ENCODE measurements at places on chromosomes 2 and 18. TPM values are rescaled to one million over a fixed set of nuclear protein-coding genes. Genes with fewer than 3 reads are reported as not detected.
A peak's percentile ranks its signal among the peaks of the same experiment; 100 is the strongest.

GRCh38 chr18:2898186-2898640 is 51.4 kb downstream of the EMILIN2 start:
- no peak for DNase-seq

DNA sequence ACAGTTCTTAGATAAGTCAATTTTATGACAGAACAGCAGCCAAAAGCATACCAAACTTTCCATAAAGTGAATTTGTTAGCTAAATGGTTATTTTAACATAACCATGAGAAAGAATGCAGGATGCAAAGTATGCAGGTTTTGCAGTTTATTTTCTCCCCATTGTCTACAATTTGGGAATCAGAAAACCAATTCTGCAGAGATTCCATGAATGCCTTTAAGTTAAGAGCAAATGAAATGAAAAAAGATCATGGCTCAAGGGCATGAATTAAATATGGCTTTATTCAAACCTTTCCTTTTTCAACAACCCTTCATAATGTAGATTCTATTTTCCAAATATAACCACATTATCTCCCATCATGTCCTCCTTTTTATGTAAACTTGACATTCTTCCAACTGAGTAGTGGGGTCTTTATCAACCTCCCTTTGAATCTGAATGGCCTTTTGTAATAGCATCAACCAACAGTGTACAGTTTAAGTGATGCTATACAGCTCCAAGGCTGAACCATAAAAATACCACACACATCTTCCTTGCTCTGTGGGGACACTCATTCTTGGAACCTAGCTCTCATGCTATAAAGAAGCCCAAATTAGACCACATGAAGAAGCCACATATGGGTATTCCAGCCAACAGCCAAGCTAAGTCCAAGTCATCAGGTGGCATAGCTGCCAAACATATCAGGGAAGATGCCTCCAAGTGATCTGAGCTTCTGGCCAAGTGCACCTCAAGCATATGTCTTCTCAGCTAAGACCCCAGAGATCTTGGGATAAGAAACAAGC is 49.8 kb downstream of the PIAS2 start:
- no peak for DNase-seq

DNA sequence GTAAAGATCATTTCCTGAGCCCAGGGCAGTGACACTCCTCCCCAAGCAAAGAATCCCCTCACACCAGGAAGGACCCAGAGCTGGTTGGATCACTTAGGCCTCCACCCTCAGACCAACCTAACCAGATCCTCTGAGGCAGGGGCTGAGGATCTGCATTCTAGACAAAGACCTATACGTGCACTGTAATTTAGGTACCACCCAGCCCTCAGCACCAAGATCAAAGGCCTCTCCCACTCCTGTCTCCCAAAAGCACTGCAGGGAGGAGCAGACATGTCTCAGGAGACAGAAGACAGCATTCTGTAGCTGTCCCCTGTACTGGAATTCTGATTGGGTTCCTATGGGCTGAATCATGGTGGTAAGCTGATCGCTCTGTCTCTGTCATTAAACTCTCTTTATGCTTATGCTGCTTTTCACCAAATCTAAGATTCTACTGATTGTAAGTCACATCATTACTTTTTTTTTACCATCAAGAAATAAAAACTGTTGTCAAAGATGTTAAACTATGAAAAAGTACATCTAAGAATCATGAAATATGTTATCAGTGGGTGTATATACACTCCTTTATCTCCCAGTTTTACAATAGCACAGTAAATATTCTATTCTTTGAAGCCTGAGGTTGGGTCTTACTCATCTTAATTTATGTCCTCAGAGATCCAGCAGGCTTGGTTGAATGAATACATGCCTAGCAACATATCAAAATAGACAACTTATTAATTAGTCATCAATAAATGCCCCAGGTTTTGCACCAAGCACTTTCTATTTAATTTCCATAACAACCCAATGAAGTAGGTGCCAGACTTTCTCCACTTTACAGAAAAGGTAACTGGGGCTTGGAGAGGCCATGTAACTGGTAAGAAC is 28.3 kb downstream of the MCFD2 start:
- no peak for DNase-seq

GRCh38 chr2:178111743-178112142 is 494 bp upstream of the RBM45 start:
- DNase-seq = no peak

GRCh38 chr2:213238753-213239495 is 45.3 kb upstream of the SPAG16 start:
- DNase-seq = no peak

GRCh38 chr18:22550861-22551260 is 133.1 kb upstream of the CTAGE1 start:
- no peak for DNase-seq

- DNase-seq = peak; percentile 72
These were observed 18.8 kb downstream of the TEX44 start for GRCh38 chr2:231611273-231612108.

IL1RL1 gene
- total RNA-seq = 27.8 TPM

HMSD gene
- not detected for total RNA-seq

SP140 gene
- 2.6 TPM for total RNA-seq

Measured in breast epithelium (tissue), 4 donors.